IMR-90 (cell line): ENCODE measurements at places on chromosomes 13 and 19.

DNA sequence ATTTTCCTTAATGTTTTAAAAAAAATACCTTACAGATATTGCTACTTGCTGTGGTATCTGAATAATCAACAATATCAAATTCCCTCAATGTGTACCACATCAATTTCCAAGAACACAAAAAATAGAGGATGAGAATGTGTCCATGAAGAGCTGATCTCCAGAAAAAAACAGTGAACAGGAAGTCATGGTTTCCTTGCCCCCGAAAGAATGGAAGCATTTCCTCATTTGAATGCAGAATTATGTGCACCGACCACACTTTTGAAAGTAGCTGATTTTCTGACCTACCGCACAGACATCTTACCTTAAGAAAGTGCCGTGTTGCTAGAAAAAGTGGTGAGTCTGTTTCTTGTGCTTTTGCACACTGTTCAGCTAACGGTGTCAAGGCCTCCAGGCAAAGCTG lies 13.4 kb upstream of the EEF1AKMT1 start:
- no peak for DNase-seq

DNA sequence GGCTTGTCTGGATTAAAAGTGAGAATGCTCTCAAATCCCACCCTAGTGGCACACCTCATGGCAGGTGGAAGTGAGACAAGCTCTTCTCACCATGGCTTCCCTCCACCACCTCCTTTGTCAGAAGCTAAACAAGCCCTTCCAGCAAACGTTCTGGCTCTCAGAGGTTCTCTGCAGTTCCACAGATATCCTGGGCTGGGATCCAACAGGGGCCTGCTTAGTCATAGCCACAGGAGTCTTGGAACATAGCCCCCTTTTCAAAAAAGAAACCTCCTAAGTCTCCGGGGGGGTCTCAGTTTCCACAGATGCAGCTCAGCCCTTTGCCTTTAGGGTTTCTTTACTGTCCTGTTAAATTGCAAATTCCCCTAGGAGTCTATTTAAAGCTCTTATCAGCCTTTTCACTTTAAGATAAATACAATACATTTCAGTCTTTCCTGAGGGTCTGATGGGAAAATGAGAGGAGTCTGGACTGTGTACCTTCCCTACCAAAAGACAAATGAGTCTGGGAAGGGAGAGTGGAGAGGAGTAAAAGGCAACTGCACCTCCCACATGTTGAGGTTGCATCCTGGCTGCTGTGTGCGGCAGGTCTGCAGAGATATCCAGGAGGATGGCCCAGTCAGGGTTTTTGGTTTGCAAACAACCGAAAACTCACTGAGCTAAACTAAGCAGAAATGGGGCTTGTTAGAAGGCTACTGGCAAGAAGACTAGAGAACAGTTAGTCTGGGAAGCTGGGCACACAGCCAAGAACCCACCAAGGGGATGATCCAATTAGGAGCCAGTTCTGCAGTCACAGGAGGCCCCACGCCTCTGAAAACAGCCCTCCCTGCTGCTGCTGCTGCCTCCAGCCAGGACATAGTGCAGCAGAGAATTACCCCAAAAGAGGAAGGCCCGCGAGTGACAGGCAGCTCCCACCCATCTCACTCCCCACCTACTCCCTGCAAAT lies 41.4 kb upstream of the SERP2 start:
- DNase-seq: peak; percentile 84

- no peak for DNase-seq
These were observed 221.6 kb downstream of the NBEA start for GRCh38 chr13:35163674-35164073.

GRCh38 chr19:3366753-3367627 lies 607 bp downstream of the NFIC start:
- no peak for DNase-seq

GRCh38 chr13:54383604-54384003 lies 1355.0 kb downstream of the OLFM4 start:
- no peak for DNase-seq

DNA sequence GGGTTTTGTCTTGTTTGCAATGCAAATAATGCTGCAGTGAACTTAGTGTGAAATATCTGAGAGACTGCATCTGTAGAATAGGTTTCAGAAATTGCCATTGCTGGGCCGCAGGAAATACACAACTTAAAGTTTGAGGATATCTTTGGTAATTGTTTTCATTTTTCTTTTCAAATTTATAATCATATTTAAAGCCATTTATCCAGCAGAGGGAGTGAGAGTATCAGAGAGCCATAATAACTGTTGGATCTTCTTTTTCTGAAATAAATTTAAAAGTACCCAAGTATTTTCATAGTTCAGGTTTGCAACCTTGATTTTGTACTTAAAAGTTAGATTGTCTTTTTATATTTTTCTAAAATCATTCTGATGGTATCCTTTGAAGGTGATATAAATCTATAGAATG lies 99.4 kb downstream of the ZMYM2 start:
- DNase-seq: no peak

DNA sequence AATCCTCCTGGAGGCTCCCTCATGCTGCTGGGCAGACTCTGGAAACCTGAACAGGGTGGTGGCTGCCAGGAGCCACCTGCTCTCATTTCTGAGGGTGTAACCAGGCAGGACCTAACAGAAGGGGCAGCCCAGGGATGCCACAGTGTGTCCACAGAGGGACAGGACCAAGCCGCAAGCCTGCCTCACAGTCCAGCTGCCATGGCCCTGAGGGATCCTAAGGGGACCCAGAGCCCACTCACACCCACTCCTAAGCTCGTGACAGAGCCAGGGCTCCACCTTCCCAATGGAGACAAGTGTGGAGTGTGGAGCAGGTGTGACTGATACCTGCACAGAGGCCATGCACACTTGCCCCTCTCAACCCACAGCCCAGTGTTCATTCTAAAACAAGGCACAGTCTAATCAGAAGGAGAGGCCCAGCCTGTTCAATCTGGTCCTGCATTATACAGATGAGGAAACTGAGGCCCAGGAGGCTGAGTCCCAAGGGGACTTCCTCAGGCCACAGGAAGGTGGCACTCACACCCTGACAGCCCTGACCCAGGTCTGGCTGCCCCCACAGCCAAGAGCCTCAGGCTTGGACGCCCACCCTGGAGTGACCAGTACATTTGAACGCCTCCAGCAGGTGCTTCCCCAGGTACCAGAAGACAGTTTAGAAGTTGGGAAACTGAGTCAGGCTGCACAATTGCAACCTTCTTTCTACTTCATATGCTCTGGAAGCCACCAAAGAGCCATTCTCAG lies 220.1 kb downstream of the TUBA3C start:
- no peak for DNase-seq

- peak; percentile 37 for DNase-seq
These were observed 14.5 kb upstream of the MPHOSPH8 start for GRCh38 chr13:19618977-19619376.

- DNase-seq: no peak
These were observed 594.2 kb downstream of the KCTD12 start for GRCh38 chr13:76292031-76292430.

DNA sequence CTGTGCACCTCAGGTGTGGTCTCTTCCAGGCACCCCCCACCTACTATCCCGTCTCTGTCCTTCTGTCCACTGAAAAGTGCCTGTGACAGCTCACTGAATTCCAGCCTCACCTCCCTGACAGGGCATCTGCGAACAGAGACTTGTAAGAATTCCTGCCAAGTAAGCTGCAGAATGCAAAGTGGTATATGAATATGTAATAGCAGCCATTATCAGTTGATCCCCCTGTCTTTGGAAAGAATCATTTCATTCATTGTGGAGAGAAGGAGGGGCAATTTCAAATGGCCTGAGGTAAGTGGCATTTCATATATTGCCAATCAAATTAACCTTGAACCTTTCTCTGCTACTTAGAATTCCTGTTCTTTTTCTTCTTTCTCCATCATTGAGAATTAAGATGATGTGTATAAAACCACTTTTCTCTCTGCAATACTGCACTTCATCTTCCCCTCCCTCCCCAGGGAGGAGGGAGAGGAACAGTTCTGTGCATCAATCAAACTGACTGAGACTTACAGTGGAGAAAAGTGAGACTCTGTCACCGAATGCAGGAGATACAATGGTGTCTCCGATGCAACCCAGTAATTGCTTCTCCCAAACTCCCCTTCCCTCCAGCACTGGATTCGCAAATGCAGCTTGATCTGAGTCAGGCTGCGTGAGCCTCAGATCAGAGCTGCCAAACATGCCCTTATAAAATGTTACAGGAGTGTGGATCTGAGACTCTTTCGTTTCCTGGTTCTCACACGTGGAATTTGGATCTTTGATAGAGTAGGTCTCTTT lies 91.7 kb downstream of the SLC10A2 start:
- no peak for DNase-seq

- DNase-seq: no peak
These were observed 223.0 kb downstream of the TSHZ3 start for GRCh38 chr19:31126236-31126635.
